ENCODE measurements at places on chromosomes 11 and 22.

DNA sequence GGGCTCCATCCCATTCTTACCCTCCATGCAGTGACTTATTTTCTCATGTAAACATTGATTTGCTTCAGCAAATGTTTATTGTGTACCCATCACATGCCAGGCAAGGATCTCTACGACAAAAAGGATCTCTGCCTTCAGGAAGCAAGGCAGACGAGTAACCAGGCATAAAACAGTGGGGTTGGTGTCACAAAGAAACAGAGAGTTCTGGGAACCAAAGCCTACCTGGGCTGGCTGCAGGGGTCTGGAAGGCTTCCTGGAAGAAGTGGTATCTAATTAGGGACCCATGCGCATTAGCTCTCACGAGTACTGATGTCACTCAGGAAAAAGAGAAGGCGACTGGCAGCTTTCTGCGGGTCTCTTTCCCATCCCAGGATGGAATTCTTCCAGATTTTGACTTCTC lies 44.5 kb downstream of the KIAA1671 start:
- DNase-seq, result no peak

DNA sequence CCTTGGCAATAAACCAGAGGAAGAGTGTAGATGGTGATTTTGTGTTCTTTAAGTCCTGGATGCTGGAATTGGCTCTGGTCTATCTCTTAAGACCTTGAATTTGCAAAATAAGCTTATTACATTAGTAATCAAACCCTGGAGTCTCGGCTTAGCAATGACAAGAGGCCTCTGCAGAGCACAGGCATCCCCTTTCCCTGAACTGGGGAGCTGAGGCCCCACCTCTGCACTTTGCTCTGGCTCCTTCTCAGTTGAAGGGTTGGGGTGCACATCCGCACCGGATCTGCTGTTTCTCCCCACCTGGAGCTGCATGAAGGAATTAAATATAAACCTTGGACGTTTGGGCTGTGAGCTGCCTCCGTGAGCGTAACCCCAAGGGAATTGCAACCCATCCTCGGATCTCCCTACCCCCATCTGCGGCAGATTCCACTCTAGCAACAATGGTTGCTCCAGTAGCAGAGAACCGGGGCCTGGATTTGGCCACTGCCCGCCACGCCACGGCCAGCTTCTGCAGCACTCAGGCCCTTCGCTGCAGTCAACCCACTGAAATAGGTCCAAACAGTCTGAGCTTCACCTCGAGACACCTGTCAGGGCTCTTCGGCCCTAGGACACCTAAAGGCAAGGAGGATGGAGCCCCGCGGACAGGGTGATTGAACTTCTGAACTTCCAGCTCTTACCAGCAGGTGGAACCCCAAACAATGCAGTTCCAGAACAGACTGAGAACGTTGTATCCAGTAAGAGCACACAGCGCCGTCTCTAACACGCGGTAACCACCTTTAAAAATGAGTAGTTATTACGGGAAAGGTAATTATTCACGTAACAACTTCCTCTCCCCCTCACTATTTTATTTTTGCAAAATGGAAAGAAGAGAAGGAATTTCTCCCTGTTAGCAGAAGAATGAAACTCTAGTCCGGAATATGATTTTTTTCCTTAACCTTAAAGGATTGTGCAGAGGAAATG lies 54.8 kb upstream of the CAPRIN1 start:
- peak; percentile 86 for DNase-seq

- DNase-seq, result no peak
These were observed 58.5 kb upstream of the PDGFD start for GRCh38 chr11:104222464-104222863.

DNA sequence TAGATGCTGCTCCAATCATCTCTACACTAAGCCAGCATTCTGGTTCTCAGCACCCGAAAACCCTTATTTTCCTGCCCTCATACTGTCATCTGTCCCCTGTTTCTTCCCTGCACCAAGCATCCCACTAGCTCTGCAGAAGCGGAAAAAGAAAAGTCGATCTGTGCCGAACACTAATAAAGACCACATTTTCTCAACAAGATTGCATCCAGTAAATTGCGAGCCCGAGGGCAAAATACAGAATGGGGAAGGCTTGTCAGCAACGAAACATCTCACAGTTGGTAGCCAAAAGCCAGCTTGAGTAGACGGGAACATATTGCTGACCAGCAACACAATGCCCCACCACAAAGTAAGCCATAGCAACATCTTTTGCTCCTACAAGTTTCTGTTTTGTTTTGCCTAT lies 227.4 kb downstream of the CADM1 start:
- DNase-seq, result no peak

DNA sequence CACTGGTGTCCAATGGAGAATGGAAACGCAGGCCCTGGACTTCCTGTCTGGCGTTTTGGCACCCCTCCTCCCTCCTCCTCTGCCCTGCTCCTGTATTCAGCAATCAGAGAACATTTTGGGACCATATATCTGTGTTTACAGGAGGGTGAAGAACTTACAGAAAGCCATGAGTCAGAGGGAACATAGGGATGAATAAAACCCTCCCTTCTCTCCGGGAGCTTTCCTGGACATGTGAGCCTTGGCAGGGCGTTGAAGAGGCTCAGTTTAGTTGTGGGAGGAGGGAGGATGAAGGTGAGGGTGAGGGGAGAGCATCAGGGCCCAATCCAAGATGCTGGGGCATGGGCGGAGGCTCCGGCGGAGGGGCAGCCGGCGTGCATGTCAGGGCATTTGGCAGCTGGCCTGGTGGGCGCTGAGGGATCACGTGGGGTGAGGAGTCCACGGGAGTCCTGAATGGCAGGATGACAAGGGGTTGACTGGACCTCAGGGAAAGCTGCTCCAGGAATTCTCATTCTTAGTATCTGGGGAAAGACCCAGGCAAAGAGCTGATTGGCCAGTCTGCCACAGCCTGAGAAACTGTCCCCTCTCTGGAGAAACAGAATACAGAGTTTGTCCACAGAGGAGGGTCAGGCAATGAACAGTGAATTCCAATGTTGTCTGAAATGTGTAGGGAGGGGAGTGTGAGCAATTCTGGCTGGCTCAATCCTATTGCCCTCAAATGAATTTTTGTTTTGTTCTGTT lies 28.9 kb downstream of the MICAL2 start:
- no peak for DNase-seq

GRCh38 chr11:134646561-134646960 lies 234.5 kb upstream of the B3GAT1 start:
- DNase-seq, result no peak

DNA sequence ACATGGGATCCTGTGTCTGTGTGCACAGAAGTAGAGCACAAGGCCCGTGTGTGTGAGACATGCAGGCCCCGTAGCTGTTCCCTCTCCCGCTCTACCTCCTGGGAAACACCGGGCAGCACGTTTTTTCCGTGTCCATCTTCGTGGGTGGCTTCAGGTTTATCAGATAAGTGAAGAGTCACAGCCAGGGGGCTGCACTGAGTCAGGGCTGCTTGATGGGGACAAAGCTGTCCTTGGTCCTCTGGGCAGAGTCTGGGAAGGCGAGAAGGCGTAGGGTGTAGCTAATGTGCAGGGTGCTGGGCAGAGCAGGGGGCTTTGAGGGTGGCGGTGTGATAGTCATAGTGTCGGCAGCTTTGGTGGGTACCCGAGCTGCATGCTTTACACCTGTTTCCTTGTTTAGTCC lies 23.7 kb downstream of the INCENP start:
- no peak for DNase-seq

GRCh38 chr11:114832532-114833125 lies 154.3 kb downstream of the NXPE2 start:
- no peak for DNase-seq

DNA sequence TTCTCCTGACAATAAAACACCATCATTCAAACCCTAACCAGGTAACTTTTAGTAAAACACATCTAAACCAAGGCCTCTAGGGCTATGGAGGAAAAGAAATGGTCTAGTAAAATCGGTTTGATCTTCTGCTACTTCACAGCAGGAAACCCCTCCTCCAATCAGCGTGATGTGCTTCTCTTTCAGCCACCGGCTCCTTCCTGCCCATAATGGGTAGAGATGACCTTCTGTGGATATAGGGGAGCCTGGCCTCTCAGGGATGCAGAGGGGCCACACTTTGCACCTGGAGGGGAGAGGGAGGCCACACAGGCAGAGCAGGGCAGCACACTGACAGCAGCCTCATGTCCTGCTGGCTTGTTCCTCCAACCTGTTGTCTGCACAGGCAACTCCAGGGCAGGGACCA lies 6.9 kb downstream of the EHD1 start:
- DNase-seq, result no peak
